K562 (cell line): ENCODE measurements at places on chromosomes 13 and 19.

DNA sequence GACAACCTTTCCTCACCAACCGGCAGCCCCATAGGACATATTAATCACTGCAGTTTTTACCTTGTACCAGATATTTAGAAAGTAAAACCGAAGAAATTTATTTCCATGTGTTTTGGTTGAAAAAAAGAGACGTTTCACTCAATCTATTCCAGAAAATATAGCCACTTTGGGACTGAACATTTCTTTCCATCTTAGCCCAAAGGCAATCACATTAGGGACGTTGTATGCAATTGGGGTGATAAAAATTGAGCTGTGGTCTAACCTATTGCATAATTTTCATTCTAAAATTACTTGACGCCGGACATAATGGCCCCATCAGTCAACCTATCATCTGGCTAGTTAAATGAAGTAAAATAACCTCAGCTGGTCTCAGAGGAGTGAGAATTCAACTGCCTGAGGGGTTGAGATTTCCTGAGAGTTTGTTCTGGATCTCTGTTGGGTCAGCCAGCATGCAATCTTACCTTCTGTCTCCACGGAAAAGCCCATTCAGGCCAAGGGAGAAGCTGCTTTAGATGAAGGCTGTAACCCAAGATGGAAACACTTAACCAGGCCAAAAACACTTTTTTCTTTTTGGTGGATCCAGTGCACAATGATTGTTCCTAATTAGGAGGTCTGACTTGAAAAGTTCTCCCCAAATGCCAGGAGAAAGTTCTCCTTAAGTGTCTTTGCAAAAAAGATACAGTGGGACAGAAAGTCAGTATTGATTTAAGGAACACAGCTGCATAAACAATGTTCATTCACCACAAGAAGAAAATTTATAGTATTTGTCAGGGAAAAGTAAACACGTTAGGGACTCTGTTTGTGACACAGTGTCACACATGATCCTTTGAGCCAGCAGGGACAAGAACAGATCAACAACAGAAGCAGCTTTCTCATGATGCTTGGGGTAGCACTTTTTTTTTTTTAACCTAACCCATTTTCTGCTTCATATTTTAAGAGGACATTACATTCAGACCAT lies 34.1 kb downstream of the DLEU7 start:
- DNase-seq = no peak

- DNase-seq = no peak
These were observed 1394.3 kb upstream of the SLC10A2 start for GRCh38 chr13:104460554-104460953.

DNA sequence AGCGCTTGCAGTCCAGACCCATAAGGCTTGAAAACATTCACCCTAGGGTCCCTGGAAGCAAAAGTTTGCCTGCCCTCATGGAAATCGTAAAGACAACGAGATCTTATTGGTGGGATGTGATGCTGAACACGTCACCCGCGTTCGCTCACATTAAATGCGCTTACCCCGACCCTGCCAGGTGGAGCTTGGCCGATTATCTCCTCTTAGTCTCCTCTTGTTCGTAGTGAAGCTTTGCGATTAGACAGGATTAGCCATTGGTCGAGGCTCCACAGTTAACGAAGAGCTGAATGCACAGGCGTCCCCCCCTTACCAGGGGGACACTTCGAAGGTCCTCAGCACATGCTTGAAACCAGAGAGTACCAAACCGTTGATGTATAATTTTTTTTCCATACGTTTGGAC lies 16.0 kb upstream of the KDM4B start:
- no peak for DNase-seq

DNA sequence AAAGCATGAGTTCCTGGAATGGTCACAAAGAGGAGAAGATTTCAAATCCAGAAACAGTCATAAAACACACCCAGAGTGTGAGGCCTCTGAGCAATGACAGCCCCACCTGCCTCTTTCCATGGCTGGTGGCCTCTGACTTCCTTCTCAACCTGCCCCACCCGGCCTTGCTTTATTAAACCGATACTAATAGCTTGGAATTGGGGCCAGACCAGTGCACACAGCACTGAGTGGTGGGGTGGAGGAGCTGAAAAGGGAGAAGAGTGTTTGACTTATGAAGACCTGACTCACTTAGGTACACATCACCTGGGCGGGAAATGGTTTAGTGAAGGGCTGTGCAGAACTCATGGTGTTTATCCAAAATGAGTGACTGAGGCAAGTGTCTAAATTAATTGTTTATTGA lies 20.7 kb upstream of the CEACAM6 start:
- DNase-seq = no peak

DNA sequence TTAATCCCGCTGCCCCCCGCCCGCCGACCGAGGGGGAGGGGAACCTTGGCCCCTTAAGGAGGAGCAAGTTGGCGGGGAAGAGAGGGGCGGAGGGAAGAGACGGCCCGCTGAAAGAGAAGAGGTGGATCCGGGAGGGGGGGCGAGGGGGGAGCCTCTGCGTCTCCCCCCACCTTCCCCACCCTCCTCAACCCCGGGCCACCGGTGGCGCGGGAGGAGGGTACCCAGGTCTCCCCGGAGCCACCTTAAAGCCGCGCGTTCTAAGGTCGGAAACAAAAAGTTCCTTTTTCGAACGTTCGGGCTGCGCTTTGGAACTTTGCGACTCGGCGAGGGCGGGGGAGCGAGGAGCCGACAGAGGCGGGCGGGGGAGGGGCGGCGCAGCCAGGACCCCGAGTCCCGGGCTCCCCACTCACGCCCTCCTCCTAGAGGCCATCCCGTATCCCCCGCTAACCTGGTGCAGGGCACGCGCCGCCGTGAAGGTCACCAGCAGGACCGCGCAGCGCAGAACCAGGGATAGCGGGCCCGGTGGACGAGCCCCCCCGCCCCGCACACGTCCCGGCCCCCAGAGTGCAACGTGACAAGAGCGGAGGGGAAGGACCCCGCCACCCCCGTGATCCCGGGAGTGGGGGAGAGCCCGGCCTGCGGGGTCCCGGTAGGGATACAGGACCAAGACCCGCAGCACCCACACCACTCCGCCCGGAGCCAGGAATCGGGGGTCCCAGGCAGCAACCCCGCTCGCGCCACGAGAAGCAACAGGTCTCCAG lies 659 bp downstream of the ERF start:
- DNase-seq = peak; percentile 71

DNA sequence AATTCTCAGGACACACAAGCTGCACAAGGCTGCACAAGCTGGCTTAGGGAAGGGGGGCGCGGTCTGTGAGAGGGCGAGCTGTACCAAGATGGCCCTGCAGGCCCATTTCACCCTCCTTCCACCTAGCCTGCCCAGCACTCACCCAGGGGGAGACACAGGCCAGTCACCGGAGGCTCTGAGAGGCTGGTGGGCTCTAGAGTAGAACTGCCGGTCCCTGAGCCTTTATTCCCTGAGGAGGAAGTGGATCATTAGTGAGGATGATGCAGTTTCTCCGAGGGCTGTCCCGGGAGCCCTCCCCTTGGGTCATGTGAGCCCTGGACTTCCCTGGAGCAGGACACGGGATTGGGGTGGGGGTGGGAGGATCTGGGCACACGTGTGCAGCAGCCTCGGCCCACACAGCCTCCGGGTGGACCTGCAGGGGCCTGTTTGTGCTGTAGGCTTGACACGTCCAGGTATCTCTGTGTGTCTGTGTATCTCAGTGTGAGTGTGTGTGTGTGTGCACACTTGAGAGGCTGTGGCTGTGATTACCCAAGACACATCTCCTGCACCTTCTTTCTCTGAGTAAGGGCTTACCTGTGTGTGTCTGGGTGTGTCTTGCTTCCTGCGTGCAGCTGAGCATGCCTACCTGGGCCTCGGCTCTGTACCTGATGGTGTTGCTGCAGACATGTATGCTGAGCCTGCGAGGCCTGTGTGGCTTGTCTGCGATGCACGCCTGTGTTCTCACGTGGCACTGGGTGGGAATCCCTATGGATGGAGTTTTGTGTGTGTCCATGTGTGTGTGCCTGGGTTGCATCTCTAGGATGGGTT lies at the start of gene ACP5:
TSS of gene ACP5 (minus strand) at position 195 of the 807 bp plus-strand sequence. CDS start 328 bp downstream, outside the sequence.
- no peak for DNase-seq

DNA sequence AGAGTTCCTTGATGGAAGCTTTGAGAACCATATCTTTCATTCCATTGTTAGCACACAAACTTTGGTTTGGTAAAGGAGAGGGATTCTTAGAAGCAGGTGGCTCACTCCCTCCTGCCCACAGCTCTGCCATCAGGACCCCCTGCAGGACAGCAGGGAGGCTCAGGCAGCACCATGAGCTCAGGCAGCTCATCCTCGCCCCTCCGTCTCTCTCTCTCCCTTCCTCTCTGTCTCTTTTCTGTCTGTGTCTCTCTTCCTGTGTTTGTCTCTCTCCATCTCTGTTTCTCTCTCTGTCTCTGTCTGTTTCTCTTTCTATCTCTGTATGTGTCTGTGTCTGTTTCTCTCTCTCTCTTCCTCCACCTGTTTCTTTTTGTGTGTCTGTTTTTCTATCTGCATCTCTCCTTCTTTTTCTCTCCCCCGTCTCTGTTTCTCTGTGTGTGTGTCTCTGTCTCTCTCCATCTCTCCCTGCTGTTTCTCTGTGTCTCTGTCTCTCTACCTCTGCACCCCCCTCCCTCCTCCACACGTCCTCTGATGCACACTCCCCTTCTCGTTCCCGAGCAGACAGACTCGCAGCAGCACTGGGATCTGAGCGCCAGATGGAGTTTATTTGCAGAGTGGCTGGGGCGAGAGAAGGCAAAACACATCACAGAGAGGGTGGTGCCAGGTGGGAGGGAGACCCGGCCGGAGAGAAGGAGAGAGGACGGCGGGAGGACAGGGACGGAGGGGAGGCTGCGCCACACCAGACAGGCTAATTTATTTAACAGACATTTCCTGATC lies 8.7 kb downstream of the SBK2 start:
- no peak for DNase-seq

- no peak for DNase-seq
These were observed 136.9 kb upstream of the UBL3 start for GRCh38 chr13:29987340-29987739.

- DNase-seq = no peak
These were observed 96.3 kb upstream of the SPRY2 start for GRCh38 chr13:80437231-80437630.

DNA sequence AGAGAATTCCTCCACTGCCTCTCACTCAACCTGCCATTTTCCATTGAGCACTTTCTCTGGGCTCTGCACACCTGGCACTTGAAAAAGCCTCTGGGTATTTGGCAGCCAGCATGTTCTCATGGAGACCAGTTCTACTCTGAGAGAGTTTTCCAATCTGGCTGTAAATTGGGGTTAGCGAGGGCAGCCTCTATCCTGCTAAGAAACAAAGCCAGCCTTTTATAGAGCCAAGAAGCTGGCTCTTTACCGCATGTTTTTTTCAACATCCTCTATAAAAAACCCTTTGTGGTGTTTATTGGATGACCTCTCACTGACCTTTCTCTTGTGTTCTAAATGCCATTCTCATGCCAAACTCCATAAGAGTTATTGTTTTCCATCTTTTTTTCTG lies 52.6 kb upstream of the RCBTB2 start:
- DNase-seq = no peak

- DNase-seq = no peak
These were observed 4.6 kb downstream of the URI1 start for GRCh38 chr19:29946645-29947044.
